Fibroblast of skin of back (primary cell): ENCODE measurements at places on chromosomes 11 and 22.
A peak's percentile ranks its signal among the peaks of the same experiment; 100 is the strongest.

DNA sequence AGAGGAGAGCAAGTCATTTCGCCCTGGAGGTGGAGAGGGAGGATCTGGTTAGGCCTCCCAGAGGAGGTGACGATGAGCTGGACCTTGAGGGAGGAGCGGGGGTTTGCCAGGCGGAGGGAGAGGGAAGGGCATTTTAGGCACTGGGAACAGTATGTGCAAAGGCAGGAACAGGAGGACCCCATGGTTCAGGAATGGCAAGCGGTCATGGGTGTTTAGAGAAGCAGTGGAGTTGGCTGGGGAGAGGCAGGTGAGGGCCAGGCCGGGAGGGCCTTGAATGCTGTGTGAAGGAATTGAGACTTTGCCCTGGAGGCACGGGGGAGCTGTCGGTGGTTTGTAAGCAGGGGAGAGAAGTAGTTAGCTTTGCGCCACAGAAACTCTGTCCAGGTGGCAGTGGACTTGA is 10.3 kb downstream of the PRDM11 start:
- DNase-seq, result no peak

DNA sequence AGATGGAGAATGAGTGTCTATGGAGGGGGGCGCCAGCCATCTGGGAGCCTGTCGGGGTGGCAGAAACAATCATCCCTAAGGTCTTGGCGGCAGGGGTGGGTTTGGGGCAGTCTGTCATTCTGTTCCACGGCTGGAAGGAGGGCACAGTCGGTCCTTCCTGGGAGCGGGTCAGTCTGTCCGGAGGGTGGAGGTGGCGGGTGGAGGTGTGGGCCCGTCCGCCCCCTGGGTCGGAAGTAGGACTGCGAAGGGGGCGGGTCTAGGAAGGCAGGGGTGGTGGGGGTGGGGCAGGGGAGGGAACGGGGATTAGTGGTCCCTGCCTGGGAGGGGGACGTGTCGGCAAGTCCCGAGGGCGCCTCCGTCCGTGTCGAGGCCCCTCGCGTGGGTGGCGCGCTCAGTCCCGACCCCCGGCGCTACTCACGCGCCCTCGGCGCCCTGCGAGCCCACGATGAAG is 461 bp downstream of the TBC1D10A start:
- no peak for DNase-seq

GRCh38 chr11:67057205-67057672 is 592 bp downstream of the RHOD start:
- DNase-seq, result no peak

GRCh38 chr11:118227865-118228785 is 3.3 kb upstream of the JAML start:
- DNase-seq, result no peak

DNA sequence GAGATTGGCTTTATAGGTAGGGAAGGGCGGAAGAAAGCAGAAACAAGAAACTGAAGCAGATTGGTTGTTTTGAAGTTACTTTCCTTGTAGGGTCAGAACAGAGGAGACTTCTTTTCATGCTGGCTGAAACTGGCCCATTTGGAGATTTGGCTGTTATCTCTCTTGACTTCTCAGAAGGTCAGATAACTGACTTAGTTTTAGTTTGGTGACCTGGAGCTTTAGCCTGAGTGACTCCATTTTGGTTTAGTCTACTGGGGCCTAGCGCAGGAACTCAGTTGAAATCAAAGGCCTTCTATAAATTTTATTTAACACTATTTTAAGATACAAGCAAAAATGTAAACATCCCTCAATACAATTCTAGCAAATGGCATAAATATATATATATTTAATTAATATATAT is 31.4 kb downstream of the CSTPP1 start:
- no peak for DNase-seq

DNA sequence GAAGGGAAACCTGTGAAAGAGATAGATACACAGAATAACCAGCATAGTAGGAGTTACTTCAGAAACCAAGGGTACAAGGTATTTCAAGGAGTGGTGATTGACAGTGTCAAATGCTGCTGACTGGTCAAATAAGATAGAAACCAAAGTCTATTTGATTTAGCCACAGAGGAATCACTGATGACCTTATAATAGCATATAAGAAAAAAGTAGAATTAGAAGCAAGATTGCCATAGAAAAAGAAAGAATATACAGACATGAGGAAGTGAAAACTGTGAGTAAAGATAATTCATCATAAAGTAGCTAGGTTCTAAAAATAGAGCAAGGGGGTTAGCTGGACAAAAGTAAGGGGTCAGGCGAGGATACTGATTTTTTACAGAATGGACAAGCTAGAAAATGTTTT is 14.2 kb downstream of the ZBTB44 start:
- DNase-seq, result no peak

DNA sequence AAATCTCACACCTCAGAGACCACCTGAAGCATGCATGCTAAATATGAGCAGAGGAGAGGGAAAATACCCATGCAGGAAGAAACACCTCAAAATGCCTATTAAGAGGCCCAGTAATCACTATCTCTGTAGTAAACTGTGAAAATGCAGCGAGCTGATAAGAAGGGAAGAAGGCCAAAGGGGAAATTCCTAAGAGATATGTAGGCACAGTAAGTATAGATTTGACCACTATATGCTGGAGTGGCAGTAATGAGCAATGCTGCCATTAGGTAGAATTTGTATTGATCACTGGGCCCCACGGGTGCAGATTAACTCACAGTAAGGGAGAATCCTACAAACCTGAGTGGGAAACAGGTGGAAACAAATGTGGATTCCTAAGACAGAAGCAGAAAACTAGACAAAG is 1813.1 kb upstream of the RAG2 start:
- DNase-seq, result no peak

DNA sequence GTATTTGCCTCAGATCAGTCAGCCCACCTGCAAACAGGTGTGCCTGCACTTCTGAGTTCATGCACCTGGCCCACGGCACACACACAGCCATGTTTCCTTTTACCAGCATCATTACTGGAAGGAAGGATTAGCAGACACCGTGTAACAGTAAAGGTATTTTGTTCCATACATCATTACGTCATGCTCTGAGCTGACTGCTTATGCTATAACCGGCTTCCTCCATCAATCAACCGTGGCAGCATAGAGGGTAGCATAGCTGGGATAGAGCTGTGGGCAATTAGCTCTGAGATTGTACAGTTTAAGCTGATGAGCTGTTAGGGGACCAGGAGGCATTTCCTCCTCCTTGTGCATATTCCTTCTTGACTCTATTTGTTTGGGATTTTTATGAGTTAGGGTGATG is 102.4 kb downstream of the ME3 start:
- no peak for DNase-seq

GRCh38 chr11:103494491-103494890 is 385.3 kb downstream of the DYNC2H1 start:
- no peak for DNase-seq

DNA sequence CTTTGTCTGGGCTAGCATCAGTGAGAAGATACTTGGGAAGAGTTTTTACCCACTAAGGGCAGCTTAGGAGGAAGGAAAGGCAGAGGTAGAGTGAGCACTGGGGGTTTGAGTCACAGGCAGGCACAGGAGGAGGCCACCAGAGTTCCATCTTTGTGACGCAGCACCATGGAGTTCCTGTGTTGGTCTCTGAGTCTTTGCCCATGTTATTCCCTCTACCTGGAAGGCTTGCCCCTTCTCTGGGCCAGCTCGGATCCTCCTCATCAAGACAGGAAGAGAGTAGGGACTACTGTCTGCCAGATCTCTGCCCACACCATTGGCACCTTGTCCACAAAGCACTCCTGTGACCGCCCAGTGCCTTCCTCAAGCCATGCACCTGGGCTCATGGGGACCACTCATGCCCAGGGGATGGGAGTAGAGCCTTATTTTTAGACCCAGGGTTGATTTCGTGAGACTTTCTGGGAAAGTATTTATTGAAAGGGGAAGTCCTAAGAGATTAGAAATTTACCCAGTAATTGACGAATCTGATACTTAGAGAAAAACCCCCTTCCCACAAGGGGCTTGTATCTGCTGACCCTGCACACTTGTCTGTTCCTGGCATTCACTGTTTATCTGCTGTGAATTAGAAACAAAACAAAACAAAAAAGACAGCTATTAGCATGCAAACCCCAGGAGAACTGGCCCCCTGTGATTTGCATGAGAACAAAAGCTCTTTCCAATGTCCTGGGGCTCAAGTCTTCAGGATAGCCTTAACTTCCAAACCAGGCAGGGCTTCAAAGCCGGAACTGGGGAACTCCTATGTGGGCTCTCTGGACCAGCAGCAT is 35.9 kb upstream of the MYEOV start:
- no peak for DNase-seq

DNA sequence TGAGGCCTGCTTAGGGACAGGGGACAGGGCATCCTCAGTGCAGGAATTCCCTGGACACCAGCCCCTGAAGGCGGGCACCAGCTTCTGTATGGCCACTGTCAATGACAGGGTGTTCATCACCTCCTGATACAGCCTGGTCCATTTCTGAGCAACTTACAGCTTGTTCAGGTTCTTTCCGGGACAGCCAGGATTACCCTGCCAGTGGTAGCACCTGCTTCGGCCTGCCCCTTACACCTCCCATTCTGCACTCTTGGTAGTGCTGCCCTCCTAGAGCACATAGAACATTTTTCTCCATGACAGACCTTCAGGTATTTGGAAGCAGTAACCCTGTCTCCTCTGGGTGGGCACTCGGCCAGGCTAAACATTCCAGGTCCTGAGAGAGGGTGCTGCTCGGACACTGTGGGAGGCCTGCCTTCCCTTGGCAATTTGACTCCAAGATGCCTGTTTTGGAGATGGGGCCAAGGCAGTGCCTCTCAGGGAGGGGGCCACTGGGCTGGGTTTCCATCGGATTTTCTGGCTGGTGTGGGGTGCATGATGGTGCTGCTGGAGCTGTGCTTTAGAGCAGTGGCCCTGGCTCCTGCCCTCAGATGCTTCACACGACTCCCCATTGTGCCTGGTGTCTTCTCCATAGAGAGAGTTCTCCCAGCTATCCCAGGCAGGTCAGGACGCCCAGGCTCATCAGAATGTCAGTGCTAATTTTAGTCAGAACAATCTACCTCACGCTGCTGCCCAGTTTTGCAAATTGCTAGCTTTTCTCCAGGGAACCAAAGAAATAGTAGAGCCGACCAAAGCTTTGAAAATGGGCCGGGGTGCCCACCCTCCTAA is 1.2 kb downstream of the GAL3ST3 start:
- peak; percentile 21 for DNase-seq

DNA sequence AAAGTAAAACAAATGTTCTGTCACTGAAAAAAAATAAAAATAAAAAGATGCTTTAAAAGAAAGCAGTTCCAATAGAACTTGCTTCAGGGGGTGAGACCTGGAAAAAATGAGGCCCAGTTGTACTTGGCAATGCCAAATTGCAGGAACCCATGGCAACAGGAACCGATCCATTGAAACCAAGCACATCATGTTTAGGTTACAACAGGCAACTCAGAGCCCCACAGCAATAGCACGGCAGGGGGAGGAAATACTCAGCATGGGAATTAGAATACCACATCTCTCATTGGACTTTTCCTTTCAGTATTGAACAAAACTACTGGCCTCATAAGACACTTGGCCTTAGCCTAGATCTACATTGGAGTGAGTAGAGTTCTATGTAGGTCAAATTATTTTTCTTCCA is 84.3 kb downstream of the MSANTD4 start:
- no peak for DNase-seq

DNA sequence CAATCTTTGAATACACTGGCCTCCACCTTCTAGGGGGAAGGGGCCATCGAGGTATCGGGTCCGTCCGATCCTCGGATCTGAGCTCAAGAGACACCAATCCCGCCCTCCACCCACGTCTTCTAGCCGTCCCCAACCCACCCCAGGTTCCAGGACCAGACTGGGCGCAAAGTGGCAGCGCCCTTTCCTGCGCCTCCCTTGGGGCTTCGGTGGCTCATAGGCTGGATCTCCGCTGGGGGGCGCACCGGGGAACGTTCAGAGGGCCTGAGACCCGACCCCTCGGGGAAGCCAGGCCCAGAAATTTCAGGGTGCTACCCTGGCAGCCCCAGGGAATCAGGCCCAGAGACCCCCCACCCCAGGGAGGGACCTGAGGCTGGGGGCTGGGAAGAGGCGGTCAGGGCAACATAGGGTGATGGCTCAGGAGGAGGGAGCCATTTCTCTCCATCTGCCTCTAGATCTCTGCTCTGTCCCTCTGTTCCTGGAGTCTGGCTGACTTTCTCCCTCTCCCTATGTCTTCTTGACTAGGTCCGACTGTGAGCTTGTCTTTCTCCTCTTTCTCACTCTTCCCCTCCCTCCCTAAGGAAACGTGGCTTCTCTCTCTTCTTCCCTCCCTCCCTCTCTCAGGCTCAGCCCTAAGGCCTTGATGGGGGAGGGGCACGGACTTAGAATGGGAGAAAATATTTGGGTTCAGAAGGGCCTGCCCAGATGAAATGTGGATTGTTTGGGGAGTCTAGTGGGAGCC is 1.1 kb downstream of the CREB3L1 start:
- peak; percentile 74 for DNase-seq

- DNase-seq, result peak; percentile 77
Measured at GRCh38 chr11:19853016-19853415, 140.4 kb downstream of the NAV2 start.

- no peak for DNase-seq
Measured at GRCh38 chr11:72750086-72750485, 2.1 kb downstream of the ARAP1 start.

DNA sequence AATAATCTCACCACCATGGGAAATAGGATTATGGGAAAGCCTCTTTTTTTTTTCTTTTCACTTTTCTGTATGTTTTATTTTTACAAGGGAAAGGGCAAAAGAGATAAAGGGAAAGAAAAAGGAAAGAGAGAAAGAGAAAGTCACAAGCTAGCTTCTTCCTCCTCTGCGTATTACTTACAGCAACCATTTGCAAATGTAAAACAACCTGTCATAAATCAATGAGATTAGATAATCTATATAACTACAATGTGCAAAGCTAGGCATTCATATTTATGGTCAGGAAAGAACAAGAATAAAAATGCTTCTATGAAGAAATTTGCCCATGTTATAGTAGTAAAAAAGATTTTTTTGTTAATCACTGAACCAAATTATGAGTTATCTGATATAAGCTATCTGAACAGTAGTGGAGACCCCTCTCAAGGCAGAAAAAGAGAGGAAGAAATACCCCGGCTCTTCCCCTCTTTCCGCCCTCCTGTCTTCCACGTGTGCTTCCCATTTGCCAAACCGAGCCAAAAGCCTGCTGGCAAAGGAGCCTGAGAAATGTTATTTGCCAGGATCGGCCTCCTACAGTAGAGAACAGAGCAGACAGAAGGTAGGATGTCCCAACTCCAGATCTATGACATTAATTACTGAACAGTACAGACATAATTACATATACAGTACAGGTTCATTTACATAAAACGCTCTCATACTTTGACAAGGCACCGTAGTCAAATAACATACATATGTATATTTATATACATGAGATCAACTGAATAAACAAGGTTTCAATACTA is 50.2 kb downstream of the ARHGAP32 start:
- DNase-seq, result no peak

GRCh38 chr11:61532134-61533038 is 23.8 kb downstream of the LRRC10B start:
- DNase-seq, result no peak

- DNase-seq, result no peak
Measured at GRCh38 chr11:81986556-81987161, 747.0 kb downstream of the FAM181B start.

GRCh38 chr22:20000246-20001081 is 16.2 kb downstream of the ARVCF start:
- no peak for DNase-seq
